MCF 10A (cell line): ENCODE measurements at places on chromosomes 6 and 20. TPM values are rescaled to one million over a fixed set of nuclear protein-coding genes. Genes with fewer than 3 reads are reported as not detected.

Gene TMC2
- total RNA-seq: not detected in 2 replicates

DNA sequence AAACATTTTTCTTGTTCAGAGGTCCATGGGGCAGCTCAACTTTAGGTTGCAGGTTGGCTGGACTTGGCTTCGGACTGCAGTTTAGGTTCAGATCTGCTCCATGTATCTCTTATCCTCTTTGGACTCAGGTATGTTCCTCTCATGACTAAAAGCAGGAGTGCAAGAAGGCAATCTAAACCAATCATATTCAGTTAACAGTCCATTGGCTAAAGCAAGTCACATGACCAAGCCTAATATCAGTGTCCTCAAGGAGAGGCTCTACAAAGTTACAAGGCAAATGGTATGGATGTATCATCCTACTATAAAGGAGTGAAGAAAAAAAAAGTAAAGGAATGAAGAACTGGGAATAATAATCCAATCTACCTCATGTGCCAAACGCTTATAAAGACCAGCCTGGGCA, 2.5 kb upstream of the ACTR5 start:
- DNase-seq: no peak

Gene SLC17A9
- total RNA-seq: 0.07 TPM in 1 of 2 replicates, not detected in the other

DNA sequence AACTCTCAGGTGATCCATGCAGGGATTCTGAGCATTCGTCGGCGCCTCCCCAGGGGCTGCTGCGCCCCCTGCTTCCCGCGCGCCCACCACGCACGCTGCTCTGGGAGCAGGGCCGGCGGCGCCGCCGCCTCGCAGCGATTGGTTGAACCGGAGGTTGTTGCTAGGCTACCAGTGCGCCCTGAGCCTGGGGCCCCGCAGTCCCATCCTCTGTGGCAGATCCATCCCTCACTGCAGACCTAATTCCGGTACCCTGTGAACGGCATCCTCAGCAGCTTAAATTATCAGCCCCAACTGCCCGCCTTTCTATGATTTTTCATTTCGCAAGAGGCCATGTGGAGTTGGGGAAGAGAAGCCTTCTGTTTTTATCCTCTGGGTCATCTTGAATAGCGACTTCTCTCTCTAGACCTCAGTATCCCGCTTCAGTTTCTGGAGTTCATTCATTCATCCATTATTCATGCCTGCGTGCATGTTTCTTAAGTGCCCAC, 15.4 kb downstream of the PNPLA1 start:
- no peak for DNase-seq

- no peak for DNase-seq
These were observed 16.2 kb downstream of the BNIP5 start for GRCh38 chr6:36320475-36320874.

Gene MOG
- total RNA-seq: not detected in 2 replicates

DNA sequence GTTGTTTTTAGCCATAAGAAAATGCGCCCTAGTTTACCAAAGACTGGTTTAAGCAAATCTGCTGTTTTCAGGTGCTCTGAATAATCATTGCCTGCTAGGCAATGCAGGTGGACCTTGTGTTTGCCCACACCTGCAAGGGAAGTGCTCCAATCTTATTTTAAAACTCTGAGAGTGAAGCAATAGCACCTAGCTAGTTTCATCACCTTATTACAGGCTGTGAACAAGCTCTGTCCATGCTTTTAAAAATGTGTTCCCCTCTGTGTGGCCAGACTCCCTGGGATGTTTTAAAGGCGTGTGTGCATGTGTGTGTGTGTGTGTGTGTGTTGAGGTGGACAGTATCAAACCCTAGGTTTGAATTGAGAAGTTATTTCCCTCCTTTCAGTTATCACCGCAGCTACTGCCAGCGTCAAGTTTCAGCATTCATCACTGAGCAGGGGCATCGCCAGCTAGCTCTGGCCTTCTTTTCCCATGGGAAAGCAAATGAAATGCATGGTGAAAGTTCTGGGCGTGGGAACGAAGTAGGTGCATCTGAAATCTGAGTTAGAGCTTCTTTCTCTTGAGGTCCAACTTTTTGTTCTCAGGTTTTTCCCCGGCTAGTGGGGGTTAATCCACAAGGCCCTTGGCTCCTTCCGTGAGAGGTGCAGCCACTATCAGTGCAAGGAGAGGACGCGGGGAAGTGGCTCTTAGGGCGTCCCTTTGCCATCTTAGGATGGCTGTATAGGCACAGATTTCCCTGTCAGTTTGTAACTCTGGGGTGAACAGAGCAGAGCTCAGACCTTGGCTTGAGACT, 30.8 kb downstream of the DUSP22 start:
- peak; percentile 30 for DNase-seq

- peak; percentile 60 for DNase-seq
These were observed 686.7 kb downstream of the COL12A1 start for GRCh38 chr6:74519163-74519562.

DNA sequence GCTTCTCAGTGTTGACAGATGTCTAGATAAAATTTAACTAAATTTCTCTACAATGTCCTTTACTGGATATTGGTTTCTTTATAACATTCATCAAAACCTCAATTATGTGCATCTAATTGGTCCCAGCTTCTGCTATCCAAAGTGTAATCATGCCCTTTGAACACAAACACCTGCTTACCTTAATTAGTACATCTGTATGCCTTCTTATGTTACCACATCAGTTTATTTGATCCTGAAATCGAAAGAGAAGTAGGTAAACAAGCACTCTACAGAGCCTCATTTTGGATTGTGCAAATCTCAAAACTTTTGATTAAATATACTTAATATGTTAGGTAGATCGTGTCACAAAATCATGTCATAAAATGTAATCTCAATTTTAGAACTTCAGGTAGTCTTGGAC, 36.5 kb downstream of the TAB2 start:
- no peak for DNase-seq

Gene EPB41L2
- 22.5 and 33.3 TPM in 2 replicates for total RNA-seq

DNA sequence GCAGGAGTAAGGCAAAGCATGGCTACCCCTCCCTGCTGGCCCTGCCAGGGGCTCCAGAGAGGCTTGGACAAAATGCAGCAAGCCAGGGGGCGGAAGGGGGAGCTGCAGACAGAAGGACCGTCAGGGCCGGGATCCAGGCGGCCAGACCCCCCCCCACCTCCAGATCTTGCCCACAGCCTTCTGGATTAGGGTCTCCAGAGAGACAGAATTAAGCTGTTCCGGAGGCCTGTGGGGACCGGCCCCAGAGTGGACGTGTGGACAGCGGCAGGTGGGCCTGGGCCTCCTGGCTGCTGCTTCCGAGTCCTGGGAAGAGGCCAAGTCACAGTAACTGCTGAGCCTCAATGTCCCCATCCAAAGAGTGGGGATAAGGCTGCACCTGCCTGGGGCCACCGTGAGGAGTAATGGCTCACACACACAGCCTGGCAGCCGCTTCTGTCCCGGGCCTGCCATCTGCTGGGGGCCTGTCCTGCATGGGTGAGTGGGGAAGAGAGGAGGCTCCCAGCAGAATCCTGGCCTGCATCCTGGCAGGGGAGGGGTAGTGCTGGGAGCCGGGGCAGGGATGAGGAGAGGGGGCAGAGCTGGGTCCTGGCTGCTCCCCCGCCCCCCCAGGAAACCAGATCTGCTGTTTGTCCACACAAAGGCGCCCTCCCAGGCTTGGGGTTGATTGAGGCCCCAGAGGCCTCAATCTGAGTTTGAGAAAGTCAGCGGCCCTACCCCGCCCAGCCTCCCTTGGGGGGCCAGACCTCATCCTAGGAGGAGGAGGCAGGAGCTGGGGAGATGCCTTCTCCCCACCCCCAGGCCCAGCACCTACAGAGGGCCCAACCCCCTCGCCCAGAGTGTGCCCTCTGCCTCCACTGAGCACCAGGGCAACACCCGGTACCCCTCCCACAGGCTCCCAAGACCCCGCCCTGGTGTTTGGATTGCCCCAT, 3.9 kb downstream of the LAMA5 start:
- DNase-seq: peak; percentile 42

GRCh38 chr20:33272155-33272873, 10.7 kb upstream of the BPIFB1 start:
- no peak for DNase-seq

GRCh38 chr6:47298475-47298874, 11.2 kb downstream of the TNFRSF21 start:
- DNase-seq: no peak

Gene TFAP2A
- 78.2 and 87.4 TPM in 2 replicates for total RNA-seq

Gene IL17A
- not detected in 2 replicates for total RNA-seq

Gene PRSS35
- not detected in 2 replicates for total RNA-seq

Gene GSTA3
- total RNA-seq: not detected in 2 replicates

DNA sequence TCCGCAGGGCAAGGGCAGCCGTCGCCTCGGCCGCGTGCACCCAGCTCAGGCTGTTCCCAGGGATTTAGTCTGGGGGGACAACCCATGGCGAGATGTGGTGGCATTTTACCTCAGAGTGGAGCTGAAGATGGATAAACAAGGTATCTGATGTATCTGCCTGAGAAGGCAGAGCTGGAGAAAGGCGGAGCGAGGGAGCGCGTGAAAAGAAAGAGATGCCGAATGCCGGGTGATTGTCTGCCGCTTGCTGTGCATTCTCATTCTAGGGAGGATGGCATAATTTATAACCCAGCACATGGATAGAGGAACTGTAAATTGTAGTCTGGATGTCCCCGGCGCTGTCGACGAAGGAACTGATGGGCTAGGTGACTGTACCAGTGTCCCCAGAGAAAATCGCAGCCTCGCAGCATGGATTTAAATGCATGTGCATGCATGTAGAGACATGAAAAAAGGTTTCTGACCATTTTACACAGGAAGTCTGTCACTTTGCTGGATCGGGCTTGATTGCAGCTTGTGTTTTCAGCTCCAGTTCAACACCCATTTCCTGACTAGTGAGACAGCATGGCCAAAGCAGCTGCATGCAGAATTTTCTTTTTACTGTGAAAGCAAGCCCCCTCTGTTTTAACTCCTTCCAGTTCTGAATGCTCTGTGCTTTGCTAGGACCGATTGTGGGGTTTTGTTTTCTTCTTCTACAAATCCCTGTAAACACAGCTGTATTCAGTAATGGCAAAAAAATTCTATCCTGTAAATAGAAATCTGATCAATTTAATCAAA, 149.7 kb downstream of the PRL start:
- no peak for DNase-seq

Gene SAMD5
- 2.3 and 2.6 TPM in 2 replicates for total RNA-seq

DNA sequence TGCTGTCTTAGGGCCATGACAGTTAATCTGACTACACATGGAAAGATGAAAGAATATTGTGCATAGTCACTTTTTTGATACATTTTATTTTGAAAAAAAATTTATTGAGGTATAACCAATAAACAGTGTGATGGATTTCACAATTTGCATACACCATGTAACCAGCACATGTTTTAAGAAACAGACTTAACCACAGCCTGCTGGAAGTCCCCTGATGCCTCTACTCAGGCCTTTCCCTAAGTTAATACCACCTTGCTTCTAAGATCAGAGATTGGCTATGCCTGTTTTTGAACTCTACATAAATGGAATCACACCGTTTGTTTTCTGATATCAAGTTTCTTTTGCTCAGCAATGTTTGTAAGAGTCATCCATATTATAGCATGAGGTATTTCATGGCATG, 136.3 kb downstream of the CFAP61 start:
- no peak for DNase-seq

DNA sequence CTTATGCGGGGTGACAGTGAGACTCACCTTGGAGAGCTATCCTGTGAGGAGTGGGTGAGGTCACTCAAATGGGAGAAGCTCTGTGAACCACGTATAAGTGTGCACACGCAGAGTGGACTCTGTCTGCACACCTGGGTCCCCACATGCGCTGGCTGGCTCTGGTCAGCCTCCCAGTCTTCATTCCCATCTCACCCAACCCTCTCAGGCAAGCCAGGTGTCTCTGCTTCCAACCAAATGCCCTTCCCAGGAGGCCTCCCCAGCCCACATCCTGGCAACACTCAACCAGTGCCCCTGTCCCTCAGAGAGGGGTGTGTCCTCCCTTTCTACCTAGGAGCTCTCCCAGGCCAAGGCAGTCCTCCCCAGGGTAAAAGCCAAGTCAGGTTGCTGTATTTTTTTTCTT, 8.0 kb upstream of the PI16 start:
- DNase-seq: no peak
